ENCODE measurements at places on chromosomes 2 and 18.

GRCh38 chr18:76604935-76605240, 109.8 kb upstream of the ZNF516 start:
- DNase-seq: no peak

DNA sequence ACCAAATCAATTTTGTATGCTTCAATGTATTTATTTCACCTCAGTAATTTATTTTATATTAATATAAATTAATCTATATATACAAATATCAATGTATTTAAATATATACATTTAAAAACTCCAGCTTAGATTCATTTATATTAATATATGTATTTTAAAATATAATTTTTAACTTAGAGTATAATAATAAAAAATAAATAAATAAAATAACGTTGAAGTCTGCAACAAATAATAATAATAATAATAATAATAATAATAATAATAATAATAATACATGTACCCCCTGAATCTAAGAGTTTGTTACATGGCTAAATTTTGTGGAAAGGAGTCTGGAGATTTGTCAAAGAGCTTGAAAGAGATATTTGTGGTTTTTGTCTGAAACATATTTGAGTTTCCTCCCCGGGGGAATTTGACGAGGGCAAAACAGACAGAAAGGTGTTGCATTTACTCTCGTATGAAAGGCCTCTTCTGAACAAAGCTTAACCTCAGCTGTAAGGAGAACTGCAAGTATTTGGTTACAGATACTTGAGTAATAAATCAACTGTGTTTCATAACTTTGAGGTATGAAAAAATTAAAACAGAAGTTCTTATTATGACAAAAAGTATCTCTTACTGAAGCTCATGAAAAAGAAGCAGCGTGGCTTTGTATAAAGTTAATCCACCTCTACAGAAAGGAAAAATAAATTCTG, 93.4 kb downstream of the CDH19 start:
- DNase-seq: no peak

- no peak for DNase-seq
These were observed 90.4 kb upstream of the EML6 start for GRCh38 chr2:54632733-54633692.

DNA sequence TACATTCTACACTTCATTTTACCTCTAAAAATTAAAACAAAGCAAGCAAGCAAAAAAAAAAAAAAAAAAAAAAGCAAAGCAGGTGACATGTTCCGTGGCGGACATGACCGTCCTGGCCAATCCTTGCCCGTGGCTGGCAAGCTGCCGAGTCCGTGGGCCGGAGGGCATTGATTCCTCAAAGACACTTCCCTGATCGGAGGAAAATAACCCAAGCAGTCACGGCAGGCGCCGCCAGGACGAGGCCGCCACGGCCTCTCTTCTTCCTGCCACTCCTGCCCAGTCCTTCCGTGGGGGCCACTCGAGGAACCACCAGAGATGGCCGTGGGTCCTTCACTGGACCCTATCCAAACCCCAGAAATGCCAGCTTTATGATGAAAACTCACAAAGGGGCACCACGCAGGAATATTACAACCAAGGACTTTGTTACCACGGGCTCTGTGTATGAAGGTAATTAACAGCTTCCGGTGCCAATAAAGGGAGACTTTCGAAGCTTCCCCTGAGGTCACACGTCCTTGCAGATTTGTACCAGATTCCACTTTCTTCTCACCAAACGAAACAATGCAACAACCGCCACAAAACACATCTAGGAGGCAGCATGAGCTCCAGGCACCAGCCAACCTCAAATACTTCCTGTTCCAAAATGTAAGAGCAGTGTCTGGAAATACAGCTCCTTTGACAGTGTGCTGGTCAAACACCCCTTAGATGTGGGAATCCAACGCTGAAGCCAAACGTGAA, 170.3 kb downstream of the HDAC4 start:
- DNase-seq: no peak

DNA sequence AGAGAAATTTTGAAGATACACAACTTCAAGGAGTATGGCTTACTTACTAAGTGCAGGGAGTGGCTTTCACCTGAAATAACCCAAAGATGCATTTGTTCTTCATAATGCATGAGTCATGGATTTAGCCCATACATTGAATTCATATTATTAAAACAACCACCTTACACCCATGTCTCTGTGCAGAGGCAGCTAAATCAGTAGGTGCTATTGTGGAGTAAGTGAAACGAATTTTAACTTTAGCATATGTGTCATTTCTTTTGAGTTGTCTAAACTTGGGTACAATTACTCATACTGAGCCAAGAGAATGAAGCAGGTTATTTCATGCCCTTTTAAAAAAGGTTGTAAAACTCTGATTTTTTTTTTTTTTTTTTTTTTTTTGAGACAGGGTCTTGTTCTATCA, 11.0 kb upstream of the ANKRD29 start:
- DNase-seq: no peak

DNA sequence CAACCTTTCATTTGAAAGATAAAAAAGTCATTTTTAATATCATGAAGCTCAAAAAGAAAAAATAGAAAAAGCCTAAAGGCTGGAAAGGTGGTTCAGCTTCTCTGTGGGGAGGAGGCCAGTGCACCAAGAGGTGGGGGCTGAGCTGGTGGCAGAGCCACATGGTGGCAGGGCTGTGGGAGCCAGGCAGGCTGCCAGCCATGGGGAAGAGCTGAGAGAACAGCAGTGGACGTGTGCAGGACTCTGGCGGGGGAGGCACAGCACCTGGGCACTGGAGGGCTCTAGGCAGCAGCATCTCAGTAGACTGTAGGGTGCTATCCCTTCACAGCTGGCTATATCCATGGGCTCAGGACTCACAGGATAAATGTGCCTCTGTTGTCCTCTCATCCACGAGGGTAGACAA, 47.8 kb downstream of the STK25 start:
- DNase-seq: no peak

DNA sequence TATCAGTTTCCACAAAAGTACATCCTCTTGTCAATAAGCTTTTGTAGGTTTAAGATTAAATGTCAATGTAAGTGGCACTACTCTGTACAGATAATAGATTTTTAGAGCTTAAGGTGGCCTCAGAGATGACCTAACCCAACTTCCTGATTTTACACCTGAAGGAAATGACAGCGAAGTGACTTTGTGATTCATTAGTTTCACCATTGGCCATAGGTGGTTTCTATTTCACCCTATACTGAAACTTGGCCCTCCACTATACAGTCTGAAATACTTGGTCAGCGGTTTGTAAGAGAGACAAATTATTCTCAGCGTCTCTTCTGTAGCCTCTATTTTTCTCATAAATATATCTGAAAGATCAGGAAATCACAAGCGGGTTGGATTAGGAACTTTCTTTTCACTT, 330.4 kb upstream of the FAM98A start:
- DNase-seq: no peak

DNA sequence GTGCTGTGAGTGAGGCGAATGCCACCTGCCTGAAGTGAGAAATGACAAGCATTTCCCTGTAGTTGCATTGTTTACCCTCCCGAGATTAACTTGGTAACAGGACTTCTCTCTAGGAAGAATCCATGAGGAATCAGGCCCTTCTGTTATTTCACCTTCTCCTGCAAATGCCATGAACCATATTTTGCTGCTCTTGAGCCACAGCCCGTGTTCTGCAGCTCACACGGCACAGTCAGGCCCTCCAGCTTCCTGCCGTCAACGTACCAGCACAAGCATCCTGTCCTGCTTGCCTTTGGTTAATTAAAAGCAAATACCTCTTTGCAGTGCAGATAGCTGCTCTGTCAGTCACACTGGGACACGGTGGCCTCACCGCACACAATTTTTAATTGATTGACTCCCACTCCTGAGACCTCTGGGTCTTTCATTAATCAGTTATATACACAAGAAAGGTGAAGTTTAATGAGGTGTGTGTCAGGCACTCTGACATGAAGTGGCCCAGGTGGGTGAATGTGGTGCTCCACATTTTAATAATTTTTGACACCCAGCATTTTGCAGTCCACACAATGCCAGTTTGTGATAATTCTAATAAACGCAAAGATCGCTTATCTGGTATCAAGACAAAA, 95.3 kb upstream of the ASB18 start:
- no peak for DNase-seq

GRCh38 chr18:35371412-35372195, 5.5 kb downstream of the ZNF396 start:
- no peak for DNase-seq
